ENCODE measurements at places on chromosomes 5 and 9.

- no peak for DNase-seq
Observed at GRCh38 chr5:132481596-132482211, 8.9 kb downstream of the IRF1 start.

- DNase-seq: no peak
Observed at GRCh38 chr5:149418910-149419531, 39.9 kb upstream of the IL17B start.

DNA sequence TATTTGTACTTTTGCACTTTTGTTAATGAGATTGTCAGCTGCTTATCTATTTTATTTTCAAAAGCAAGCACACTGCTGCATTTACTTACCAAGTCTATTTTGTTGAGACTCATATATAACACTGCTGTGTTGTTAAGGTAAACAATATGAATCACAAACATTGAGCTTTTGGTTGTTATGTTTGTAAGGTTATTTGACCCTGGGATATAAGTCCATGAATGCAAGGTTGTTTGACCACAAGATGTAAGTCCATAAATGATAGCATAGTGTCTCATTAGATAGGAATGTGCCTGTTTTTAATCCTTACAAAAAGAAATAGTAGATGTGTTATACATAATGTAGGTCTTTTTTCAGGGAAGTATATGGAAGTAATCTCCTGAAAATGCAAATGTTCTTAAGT lies 845.9 kb downstream of the CDH9 start:
- DNase-seq: no peak

DNA sequence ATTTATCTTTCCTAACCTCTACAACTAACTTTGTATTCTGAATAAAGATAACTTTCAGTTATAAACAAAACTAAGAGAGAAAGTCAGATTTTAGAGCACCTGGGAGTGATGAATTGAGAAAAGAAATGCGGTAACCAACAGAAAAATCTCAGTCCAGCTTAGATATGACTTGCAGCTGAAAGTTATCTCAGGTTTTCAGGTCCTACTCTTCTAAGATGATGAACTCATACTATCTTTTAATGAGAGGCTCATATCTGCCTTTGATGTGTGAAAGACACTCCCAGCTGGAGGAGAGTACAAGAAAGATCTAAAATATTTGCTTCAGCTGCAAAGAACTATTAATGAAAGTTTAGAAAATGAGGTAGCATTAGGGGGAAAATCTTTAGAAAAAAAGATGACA lies 190.5 kb downstream of the DENND1A start:
- no peak for DNase-seq

- no peak for DNase-seq
Observed at GRCh38 chr5:149166128-149166527, 24.8 kb downstream of the ABLIM3 start.

DNA sequence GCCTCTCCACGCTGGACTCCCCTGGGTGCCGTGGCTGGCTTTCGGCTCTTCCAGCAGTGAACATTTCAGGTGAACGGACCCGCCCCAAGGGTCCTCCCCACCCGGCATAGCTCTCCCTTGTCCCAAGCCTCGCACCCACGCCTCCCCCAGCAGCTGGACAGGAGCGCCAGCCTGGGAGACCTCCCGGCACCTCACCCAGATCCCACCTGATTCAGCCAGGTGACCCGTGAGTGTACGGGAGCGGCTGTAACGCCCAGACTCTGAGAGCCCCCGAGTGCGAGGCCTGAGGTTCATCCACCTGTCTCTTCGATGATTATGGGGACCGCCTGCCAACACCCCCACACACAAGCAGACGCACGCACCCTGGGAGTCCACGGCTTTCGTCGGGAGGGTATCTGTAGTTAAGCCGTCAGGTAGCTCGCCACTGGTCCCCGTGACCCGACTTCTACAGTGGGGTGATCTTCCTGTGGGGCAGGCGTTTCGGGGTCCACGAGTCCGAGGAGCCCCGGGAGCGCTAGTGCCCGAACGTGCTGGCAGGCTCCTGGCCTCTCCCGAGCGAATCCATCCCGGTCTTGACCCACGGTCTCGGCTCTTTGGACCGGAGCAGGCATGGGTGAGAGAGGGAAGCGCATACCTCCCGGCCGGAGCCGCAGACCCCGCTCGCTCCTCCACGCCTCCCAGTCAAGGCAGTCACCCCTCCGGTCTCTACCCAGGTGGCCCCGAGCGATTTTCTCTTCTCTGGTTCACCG lies 14.9 kb downstream of the TRIM7 start:
- DNase-seq: no peak

GRCh38 chr9:28435456-28435855 lies 862.2 kb upstream of the C9orf72 start:
- no peak for DNase-seq

Data from skeletal muscle cell (primary cell).